ENCODE measurements at places on chromosomes 11 and 22.

- no peak for DNase-seq
Observed at GRCh38 chr22:24380220-24380904, 47.0 kb upstream of the ADORA2A start.

- DNase-seq: no peak
Observed at GRCh38 chr22:27867085-27867952, 51.7 kb downstream of the PITPNB start.

GRCh38 chr11:64124147-64124546 is 41.8 kb downstream of the MACROD1 start:
- DNase-seq: no peak

- DNase-seq: no peak
Observed at GRCh38 chr11:26228778-26229177, 103.2 kb upstream of the ANO3 start.

Measured in osteoblast (primary cell).